LoVo (cell line): ENCODE measurements at places on chromosomes 2 and 18.

- no peak for DNase-seq
These were observed 62.4 kb downstream of the MAPK4 start for GRCh38 chr18:50622320-50622719.

- DNase-seq, result no peak
These were observed 226.1 kb downstream of the MYCN start for GRCh38 chr2:16166327-16166981.

- no peak for DNase-seq
These were observed 25.2 kb downstream of the FHOD3 start for GRCh38 chr18:36322734-36323133.

DNA sequence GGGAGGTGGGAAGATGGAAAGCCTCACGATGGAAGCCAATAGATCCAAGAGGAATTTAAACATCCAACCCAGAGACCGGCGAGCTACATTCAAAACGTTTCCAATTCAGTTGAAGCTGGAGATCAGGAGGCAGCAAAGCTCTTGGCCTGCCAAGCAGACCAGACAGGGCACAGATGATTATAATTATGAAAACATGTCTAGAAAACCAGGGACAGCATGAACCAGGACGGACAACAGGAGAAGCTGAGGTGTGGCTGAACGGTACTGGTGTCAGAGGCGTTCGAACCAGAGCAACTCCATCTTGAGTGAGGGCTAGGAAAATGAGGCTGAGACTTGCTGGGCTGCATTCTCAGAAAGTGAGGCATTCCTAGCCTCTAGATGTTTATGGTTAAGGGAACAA is 102.2 kb upstream of the CCDC150 start:
- no peak for DNase-seq

GRCh38 chr18:47953471-47953931 is 23.0 kb upstream of the SMAD2 start:
- DNase-seq, result no peak

DNA sequence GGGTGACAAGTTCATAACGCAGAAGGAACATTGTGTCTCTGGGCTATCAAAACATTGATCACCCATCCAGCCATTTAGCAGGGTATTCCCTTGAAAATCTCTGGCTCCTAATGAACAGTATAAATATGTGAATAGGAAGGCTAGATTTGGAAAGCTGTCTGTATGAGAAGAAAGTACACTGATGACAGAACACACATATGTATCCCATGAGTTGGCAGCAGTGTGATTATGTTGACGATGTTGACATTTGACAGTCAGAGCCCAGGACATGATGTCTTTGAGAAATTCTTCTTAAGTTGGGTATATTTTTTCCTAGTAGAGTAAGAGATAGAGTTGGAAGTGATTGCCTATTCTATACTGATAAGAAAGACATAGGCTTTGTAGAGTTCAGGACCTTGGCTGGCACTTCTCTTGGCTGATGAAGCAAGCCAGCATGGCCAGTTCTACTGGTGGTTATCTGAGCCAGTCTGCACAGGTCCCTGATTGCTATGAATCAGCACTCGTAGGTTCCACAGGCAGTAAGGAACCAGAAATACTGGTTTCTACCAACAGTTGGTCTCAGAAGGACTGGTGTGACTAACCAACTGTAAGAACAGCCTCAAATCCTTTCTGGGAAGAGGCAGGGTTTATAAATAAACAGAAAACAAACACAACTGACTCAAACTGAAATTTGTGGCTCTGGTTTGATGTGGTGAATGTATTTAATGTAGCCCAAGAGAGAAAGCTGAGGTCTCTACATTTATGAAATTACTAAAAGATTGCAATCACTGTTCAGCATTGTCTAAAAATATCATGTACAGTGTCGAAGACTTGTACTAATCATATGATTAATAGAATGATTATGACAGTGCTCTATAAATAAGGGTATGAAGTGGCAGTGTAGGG is 43.9 kb upstream of the RAPH1 start:
- DNase-seq, result peak; percentile 81

DNA sequence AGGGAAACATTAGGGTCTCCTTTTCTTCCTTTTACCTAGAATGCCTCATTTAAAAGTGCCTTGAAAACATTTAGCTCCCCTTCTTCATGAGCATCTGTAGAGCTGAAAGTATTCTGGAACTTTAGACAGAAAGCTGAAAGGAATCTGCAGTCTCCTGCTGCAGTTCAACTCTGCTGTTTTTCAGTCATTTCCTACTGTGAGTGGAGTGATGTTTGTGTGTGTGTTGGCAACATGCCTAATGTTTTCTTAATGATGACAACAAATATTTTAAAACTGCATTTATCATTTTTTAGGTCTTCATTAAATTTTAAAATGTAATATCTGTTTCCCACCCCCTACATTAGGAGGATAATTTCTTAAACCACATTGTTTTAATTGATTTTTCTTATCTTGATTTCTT is 66.6 kb downstream of the TWSG1 start:
- no peak for DNase-seq

DNA sequence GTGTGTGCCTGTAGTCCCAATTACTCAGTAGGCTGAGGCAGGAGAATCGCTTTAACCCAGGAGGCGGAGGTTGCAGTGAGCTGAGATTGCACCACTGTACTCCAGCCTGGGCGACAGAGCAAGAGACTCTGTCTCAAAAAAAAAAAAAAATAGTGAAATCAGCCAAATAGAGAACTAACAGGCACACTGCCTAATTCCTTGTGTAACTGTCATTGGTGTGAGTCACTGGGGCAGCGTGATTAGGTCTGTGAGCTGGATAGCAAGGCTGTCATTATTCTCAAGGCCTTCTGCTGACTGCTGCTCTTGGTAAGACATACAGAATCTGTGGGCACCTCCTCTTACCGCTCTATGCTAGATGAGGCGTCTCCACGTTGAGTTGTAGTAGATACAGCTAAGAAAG is 270.3 kb downstream of the NEDD4L start:
- peak; percentile 47 for DNase-seq

GRCh38 chr2:168194784-168195522 is 52.4 kb downstream of the STK39 start:
- DNase-seq, result no peak

GRCh38 chr2:110994250-110994961 is 126.3 kb upstream of the BCL2L11 start:
- DNase-seq, result no peak

DNA sequence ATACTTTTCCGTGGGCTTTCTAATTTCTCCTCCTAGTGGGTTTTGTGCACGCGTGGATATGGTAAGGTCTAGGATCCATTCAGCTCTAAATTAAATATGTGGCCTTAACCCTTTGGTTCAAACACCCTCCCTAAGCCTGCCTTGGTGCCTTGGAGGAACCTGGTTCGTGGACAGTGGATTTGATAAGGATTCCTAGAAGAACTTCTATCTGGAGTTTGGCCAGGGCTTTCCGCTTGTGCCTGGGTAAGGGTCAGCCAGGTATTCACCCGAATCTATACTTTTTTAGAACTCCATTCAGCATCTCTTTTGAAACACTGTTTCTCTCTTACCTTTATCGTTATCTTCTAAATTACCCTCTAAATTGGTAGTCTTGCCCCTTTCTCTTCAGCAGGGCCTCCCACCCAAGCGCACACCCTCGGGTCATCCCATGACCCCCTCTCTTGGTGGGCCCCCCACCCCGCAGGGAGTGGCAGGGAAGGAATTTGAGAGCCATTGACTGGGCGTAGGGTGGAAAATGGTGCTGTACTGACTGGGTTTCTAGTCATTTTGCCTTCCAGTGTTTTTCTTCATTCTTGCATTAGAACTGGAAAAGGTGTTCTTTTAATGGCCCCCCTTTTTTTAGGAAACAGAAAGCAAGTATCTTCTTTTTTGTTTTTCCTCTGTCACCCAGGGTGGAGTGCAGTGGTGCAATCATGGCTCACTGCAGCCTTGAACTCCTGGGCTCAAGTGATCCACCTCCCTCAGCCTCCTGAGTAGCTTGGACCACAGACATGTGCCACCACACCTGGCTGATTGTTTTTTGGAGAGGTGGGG is 1.8 kb downstream of the SOCS6 start:
- no peak for DNase-seq

GRCh38 chr2:59276033-59276432 is 1034.9 kb upstream of the FANCL start:
- no peak for DNase-seq

DNA sequence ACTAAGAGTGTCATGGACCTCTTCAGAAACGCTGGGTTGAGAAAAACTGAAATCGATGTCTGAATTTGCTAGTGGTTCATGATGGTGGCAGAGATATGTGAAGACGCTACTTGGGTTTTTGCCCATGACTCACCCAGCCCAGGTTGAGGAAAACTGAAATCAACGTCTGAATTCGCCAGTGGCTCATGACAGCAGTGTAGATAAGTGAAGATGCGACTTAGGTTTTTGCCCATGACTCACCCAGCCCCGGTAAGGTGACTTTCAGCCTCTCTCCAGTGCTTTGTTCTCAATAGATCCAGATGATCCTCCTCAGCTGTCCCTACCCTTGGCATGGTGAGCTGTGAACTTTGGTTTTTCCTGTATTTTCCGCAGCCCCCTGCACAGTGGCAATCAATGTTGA is 105.3 kb upstream of the SIX3 start:
- DNase-seq, result no peak

DNA sequence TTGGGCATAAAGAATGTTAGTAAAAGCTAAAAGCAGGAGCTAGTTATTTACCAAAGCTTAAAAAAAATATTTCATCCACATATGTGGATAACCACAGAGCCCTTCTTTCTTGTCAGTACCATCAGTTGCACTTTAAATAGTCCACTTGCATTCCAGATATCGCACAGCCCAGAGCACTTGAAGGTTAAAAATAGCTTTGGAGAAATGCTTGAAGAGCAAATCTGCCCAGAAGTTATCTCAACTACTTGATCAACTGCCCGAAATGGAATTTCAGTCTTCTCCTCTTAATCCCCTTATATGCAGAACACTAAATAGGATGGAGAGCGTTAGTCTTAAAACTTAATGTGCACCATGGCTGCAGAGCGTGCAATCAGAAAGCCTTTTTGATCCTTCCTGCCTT is 148.3 kb downstream of the PLEKHA3 start:
- DNase-seq, result no peak

DNA sequence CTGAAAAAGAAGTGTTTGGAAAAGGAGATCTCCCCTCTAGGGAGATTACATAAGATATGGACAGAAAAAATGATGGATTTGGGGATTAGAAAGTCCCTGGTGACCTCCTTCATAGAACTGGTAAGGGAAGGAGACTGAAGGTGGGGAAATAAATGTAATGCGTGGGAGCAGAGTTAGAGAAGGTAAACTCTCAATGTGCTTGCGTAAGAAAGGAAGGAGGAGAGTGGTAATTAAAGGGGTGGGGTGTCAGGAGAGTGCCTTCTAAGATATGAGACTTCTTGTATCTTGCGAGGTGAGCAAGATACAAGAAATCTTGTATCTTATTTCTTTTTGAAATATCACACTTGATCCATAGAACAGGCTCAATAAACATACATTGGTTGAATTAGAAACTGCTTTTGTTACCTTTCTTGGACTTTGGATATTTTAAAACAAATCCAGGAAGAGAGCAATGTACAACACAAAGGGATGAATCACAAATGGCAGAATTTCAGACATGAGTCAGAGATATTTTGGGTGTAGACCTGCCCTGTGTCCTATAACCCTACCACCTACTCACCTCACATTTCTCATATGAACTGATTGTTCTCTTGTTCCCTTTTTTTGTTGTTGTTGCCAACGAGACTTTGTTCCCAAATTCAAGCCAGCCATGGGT is 342.4 kb downstream of the INSIG2 start:
- peak; percentile 34 for DNase-seq

DNA sequence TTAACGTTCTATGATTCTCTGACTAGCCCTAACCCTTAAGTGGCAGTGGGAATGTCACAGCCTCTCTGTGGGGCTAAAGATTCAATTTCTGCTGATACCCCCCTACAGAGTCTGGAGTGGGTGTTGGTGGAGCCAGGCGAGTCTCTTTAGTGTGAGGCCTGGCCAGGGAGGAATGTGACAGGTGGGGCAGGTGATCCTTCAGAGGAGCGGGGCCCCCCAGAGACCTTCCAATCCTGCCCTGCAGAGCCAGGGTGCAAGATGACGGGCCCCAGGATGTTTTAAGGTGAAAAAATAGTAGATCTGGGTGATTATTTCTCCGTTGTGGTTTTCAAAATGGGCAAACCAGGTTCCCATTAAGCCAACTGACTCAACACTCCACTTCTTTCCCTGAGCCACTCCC is 28.2 kb upstream of the DNMT3A start:
- no peak for DNase-seq

GRCh38 chr2:203997481-203997880 is 60.9 kb downstream of the ICOS start:
- no peak for DNase-seq
